ENCODE measurements at places on chromosomes 6 and 20.

GRCh38 chr20:3277686-3278465 lies 38.9 kb upstream of the SLC4A11 start:
- DNase-seq: no peak

GRCh38 chr6:80325742-80326141 lies 219.3 kb downstream of the BCKDHB start:
- no peak for DNase-seq

DNA sequence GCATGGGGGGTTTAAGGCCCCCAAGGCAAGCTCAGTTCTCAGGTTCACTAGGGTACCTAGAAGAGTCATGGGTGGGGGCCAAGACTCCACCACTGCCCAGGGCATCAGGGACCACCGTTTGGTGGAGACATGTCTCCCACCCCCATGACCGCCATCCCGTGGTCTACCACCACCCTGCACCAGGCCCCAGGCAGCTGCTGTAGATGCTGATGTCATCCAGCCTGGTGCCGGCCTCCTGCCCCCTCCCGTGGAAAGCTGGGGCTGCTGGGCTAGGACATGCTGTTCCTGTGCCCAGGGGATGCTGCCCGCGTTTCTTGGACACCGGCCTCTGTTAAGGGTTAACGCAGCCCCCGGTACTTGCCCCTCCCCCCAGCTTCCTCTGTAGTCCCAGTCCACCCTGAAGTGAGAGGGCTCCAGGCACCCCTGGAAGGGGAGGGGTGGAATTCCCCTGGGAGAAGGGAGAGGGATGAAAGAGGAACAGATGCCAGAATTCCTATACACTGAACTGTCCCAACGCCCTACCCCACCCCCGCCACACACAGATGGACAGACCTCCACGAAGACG lies 587 bp downstream of the IP6K3 start:
- no peak for DNase-seq

DNA sequence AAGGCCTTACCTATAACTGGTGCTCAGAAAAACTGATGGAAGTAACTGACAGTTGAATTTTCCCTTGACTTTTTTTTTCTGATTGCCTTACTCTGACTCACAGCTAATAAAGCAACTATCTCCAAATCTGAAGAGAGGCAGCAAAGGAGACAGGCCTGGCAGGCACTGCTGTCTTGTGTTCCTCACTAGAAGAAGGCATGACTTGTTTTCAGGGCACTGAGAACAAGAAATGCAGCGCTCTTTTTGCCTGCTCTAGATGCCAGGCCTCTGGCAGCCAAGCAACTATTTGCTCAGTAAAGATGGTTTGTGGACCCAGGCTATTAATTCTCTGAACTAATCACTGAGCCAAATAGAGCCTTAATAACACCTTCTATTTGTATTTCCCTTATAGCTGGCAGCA lies 155.1 kb downstream of the PRDM13 start:
- DNase-seq: no peak

- no peak for DNase-seq
Measured at GRCh38 chr6:157804448-157805327, 18.4 kb upstream of the SNX9 start.

- DNase-seq: no peak
Measured at GRCh38 chr6:64497634-64498033, 862.0 kb downstream of the PHF3 start.

DNA sequence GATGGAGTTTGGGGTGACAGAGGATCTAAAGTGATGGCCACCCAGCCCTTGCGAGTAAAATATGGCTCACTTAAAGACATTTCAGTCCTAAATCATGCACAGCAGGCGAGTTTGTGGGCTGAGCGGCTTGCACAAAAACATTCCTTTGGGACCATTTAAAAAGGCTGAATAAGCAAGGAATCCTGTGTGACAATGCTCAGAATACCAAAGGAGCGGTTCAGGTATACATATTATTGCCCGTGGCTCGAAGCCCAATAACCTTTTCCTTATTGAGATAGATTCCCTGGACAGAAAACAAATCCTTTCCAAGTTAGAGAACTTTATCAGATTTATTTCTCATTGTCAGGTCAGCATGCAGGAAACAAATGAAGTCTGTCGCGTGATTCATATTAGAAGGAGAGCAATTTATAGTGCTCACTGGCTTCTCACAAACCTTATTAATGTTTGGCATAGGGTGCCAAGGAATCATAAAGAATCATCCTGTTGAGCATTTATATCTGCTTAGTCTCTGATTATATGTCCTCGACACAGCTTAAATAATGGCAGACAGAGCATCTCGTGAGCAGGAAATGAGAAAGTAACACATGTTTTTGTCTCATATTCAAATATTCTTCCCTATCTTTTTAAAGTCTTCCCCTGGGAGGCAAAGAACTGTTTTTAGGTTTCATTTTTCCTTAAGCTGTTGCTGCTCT lies 121.3 kb downstream of the TRMT11 start:
- DNase-seq: no peak

DNA sequence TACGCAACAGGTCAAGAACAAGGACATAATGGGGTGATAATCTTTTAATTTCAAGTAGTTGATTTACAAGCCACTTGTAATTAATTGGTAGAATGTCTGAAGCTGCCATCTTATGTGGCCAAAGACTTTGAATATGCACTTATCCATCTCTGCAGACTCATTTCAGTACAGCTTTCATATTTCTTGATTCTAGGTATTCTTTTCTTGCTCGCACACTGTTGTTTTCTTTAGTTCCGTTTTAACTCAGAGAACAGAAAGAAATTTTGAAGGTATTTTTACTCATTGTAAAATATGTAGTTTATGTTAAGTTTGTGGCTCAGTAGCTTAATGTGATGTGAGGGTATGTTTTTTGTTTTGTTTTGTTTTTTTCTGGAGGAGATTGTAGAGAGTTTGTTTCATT lies 73.9 kb downstream of the UBR2 start:
- no peak for DNase-seq

DNA sequence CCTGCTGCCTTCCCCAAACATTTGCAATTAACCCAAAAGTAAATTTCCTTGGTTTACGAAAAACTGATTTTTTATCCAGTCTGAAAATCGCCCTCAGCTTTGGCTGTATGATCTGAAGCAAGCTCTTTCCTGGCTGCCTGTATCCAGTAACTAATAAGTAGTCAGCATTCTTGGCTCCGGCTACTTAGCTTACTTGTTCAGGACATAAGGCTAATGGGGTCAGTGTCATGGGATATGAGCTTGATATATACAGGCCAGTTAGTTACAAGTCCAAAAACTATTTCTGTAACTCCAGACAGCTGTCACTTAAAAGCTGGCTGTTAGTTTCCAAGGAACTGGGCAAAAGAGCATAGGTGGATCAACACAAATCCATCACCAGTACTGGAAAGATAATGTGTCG lies 56.2 kb downstream of the KHDC1L start:
- no peak for DNase-seq

DNA sequence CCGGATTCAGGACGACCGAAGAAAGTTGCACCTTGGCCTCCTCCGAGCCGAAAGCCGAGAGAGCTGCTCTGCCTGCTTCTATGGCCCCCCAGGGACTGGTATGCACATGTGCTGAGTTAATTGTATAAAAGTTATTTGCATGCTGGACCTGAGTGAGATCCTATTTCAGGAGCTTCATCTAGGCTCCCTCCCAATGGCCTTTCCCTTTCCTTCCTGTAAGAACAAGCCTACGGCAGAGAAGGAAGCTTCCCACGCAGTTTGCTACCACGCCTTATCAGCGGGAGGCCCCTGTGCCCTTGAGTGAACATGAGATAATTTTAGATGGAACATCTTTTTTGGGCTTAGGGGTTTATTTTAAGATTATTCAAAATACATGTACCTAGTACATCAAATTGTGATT lies 65.9 kb downstream of the RIN2 start:
- no peak for DNase-seq

DNA sequence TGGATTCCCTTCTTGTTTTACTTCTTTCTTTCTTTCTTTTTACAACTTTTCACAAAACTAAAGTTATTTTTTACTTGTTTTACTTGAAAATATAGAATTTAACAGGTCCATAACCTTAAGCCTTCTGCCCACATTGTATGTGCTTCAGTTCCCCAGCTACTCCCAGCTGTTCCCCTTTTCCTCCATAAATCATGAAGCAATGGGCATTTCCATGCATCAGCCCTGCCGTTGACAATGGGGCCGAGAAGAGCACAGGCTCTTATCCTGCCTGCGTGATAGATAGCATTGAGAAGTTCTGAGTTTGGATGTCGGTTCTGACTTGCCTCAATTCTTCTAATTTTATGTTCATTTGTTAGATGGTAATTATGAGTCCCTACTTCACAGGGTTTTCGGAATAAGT lies 583.8 kb downstream of the CDH26 start:
- DNase-seq: no peak

DNA sequence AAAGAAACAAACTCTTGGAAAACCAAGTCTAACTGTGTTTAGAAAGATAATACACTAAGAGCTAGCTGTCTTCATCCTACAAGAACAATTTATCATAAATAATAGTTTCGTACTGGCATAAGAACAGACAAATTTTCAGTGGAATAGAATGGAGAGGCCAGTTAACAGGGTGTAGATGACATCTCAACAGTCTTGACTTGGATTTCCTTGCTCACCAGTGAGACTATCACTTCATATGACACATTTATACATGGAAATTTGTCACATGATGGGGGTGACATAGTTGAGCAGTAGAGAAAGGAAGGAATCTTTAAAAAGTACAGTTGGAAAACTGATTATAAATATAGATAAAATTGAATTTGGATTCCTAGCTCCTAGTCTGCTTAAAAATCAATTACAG lies 35.6 kb downstream of the TNFAIP3 start:
- no peak for DNase-seq

DNA sequence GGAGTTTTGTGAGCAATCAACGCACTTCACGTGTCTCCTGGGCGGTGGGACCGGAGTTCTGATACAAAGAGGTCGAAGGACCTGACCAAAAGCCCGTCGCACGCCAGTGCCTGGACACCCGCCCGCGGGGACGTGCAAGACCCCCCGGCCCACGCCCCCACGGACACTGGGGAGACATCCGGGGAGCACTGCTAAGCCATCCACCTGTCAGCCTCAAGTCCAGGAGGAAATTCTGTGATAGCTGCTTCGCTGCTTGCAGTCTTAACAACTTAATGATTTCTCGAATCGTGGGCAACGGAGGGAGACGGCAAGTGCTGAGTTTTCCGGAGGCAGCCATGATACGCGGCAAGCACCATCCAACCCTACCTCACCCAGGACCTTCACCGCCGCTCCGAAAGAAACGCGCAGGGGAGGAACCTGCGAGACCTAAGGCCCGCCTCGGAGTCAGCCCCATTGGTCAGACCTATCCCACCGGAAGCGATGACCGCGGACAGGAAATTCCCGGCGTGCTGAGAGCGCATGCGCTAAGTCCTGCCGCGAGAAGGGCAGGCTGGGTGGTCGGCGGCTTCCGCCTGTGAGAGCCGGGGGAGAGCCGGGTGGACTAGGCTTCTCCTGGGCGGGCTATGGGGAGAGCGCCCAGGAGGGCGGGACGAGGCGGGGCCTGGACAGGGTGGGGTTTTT lies at the start of gene TFB1M:
TFB1M (minus strand) TSS at position 393 of the 681 bp plus-strand sequence; CDS start at position 337, 56 bp downstream.
- DNase-seq: peak; percentile 98

DNA sequence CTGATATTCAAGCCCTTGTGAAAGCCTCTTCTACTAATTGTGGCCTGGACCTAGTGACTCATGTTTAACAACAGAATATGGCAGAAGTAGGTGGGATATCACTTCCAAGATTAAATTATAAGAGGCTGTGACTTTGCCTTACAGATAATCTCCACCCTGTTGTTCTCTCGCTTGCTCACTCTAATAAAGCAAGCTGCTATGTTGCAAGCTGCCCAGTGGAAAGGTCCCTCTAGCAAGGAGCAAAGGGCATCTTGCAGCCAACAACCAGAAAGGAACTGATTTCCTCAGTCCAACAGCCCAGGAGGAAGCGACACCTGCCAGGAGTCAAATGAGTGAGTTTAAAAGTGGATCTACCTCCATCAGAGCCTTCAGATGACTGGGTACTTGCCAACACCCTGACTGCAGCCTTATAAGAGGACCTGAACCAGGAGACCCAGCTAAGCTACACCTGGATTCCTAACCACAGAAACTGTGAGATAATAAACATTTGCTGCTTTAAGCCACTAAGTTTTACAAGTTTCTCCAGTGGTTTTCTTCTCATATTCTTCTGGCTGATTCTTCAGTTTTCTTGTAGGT lies 112.6 kb downstream of the FRK start:
- DNase-seq: no peak

GRCh38 chr6:30847971-30848436 lies 36.3 kb upstream of the DDR1 start:
- no peak for DNase-seq

- DNase-seq: no peak
Measured at GRCh38 chr6:36244641-36245280, 25.1 kb upstream of the PNPLA1 start.

- no peak for DNase-seq
Measured at GRCh38 chr6:8939615-8940014, 504.3 kb upstream of the SLC35B3 start.

DNA sequence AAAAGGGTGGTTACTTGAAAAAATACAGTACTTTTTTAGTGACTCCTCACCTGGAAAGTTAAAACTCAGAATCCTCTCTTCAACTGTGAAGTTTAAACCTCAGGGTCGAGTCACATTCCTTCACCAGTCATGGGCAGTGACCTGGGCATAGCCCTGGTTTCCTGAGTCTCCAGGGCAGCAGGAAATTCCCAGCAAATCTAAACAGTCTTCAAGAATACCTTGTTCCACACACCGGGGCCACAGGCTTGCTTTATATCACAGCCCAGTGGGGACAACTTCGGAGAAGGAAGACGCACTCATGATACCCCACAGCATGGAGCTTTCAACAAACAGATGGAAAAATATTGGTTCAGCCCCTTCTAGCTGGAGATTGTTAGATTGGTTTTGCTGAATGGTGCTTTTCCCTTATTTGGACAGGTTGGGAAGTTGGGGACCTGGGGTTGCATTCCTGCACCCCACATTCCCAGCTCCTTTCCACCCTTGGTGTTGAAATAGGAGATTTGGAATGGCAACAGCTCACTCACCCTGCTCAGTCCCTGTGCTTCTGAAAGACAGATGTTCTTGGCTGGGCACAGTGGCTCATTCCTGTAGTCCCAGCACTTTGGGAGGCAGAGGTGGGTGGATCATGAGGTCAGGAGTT lies 113.0 kb upstream of the TMEM170B start:
- DNase-seq: no peak

DNA sequence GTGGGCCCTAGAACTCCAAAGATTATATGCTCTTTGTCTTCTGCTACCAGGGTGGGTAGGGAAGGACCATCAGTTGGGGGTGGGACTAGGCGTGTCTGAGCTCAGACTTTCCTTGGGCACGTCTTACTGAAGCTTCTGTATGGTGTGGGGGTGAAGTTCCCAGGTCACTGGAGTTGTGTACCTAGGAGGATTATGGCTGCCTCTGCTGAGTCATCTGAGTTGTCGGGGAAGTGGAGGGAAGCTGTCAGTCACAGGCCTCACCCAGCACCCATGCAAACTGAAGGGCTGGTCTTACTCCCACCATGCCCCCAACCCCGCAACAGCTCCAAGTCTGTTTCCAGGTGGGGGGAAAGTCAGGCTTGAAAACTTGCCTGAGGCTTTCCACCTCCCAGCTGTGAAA lies 90.1 kb downstream of the LPA start:
- no peak for DNase-seq
